ENCODE measurements at places on chromosomes 5 and 9. TPM values are rescaled to one million over a fixed set of nuclear protein-coding genes. Genes with fewer than 3 reads are reported as not detected.

Gene HARS1
- 113 TPM for total RNA-seq

Gene PLEKHG4B
- not detected for total RNA-seq

Gene CTSV
- total RNA-seq, result not detected

Gene STK32A
- not detected for total RNA-seq

Gene GHR
- not detected for total RNA-seq

GRCh38 chr5:132296412-132297016 lies 2.3 kb downstream of the SLC22A4 start:
- H3K4me3 ChIP-seq, result peak overlapping the region; percentile 89
- DNase-seq, result no peak
- H3K27ac ChIP-seq, result no peak overlapping the region
- no peaks in the 10 kb centered on the region for H3K36me3 ChIP-seq
- peaks cover 22% of the 10 kb centered on the region for H3K27me3 ChIP-seq
- H3K4me1 ChIP-seq, result peaks cover 30% of the 10 kb centered on the region

- H3K4me1 ChIP-seq, result peaks cover 3% of the 10 kb centered on the region
- DNase-seq, result no peak
- H3K36me3 ChIP-seq, result no peaks in the 10 kb centered on the region
- no peaks in the 10 kb centered on the region for H3K27me3 ChIP-seq
- peak overlapping the region; percentile 60 for H3K27ac ChIP-seq
- H3K4me3 ChIP-seq, result no peak overlapping the region
Measured at GRCh38 chr9:98150164-98150563, 31.1 kb upstream of the TRIM14 start.

Measured in natural killer cell treated with Interleukin-12 subunit alpha and Interleukin-12 subunit beta and Interleukin-15 and Interleukin-18, amount 100 ng/mL, for 72 hours (primary cell).